Brain (organoid and tissue), 16 donors: ENCODE measurements at places on chromosomes 12 and 14.
A peak's percentile ranks its signal among the peaks of the same experiment; 100 is the strongest.

DNA sequence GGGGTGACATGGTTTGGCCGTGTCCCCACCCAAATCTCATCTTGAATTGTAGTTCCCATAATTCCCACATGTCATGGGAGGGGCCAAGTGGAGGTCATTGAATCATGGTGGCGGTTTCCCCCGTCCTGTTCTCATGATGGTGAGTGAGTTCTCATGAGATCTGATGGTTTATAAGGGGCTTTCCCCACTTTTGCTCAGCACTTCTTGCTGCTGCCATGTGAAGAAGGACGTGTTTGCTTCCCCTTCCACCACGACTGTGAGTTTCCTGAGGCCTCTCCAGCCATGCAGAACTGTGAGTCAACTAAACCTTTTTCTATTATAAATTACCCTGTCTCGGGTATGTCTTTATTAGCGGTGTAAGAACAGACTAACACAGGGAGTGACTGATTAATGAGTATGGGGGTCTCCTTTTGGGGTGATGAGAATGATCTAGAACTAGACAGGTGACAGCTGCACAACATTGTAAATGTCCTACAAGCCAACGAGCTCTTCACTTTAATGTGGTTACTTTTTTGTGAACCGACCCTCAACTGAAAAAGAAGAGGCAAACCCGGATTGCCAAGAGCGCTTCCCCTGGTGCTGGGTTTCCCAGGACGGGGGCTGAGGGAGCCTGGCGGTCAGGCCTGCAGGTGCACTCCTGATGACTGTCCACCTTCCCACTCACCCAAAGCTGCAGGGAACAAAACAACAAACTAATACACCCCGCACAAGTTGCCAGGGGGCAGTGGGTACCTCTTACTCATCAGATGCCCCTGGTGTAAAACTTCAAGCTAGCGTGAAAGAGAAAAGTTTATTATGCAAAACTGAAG, 90.1 kb downstream of the NCOR2 start:
- no peak for DNase-seq

DNA sequence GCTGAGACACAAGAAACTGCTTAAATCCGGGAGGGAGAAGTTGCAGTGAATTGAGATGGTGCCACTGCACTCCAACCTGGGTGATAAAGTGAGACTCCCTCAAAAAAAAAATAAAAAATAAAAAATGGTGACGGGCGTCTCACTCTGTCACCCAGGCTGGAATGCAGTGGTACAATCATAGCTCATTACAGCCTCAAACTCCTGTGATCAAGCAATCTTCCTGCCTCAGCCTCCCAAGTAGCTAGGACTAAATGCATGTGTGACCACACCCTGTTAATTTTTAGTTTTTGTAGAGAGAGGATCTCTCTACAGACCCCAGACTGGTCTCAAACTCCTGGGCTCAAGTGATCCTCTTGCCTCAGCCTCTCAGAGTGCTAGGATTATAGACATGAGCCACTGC, 9.1 kb downstream of the SNX6 start:
- DNase-seq: no peak

DNA sequence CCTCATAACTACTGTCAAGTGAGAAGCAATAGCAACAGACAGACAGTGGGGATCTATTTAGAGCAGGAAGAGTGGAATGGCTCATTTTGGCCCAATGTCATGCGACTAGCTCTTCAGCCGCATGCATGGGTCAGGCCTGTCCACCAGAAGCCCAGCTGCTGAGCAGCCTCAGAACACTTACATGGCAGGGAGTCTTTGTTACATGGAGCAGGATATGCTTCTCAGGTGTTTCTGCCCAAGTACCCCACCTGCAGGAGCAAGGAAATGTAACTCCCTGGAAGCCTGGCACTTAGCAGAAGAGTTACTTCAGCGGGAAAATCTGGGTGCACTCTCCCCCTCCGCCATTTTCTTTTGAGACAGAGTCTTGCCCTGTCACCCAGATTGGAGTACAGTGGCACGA, 73.5 kb upstream of the ARHGAP5 start:
- no peak for DNase-seq

- no peak for DNase-seq
Observed at GRCh38 chr12:131911028-131911650, 16.7 kb downstream of the ULK1 start.

GRCh38 chr12:53956251-53956887, 1.7 kb downstream of the HOXC12 start:
- no peak for DNase-seq

DNA sequence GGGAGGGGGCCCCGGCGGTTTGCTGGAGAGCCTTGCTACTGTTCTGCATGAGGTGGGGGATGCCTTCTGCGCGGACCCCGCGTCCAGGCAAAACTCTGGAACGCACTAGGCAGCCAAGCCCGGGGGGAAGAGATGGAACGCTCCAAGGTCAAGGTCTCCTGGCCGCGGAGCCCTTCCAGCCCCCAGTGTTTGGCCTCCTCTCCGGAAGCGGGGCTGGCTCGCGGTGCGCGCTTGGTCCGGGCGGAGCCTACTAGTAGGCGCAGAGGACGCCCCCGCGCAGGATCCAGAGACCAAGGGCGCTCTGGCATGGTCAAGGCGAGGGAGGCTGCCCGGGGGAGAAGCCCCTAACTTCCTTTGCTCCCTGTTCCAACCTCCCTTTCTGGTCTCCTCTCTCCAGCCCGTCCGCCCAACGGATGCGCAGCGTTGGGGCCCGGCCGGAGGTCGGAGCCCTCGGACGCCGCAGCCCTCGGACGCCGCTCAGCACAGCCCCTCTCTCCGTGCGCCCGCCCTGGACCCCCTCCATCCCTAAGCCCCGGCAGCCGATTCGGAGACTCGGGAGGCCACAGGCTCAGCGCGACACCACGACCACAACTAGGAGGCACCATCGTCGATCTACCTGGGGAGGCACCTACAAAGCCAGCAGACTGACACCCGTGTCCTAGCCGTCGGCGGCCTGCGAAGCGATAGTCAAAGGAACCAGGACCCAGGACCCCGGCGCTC, 669 bp upstream of the KCNK13 start:
- no peak for DNase-seq

DNA sequence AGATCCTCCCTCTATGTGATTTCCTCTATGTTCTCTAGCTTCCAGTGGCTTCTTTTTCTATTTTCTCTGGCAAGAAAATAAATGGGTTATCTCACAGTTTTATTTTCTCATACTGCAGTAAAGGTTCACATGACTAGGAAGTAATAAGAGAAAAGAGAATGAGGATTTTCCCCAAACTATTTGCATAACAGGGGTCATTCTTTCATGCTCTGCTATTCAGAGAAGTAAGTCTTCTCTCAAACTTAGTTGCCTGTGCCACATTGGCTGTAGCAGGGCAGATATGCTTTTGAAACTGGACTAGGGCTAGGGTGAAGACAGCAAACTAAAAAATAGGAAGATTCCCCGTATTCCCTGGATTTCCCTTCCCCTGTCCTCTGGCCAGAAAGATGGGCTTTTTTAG, 57.4 kb downstream of the ACSM4 start:
- no peak for DNase-seq

GRCh38 chr12:52826611-52827498, 7.3 kb downstream of the KRT79 start:
- no peak for DNase-seq

DNA sequence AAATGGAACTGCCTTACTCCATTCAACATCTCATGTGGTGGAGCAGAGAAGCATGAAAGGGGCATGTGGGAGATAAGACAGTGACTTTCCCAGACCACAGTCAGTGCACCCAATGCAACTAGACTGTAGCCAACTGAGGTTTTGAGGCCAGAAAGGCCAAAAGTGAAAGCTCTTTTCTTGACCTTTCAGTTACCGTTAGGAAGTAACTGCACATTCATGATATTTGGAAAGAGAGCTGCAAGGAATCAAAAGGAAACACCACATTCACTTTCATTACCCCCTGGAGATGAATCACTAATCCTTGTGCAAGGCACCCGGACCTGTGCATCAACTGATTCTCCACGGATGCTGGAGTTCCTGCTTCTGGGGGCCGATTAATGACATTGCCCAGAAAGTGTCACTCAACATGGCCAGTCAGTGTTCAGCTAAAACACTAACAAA, 72.9 kb upstream of the ELK3 start:
- no peak for DNase-seq

- no peak for DNase-seq
Observed at GRCh38 chr14:95038521-95039250, 118.6 kb downstream of the DICER1 start.

DNA sequence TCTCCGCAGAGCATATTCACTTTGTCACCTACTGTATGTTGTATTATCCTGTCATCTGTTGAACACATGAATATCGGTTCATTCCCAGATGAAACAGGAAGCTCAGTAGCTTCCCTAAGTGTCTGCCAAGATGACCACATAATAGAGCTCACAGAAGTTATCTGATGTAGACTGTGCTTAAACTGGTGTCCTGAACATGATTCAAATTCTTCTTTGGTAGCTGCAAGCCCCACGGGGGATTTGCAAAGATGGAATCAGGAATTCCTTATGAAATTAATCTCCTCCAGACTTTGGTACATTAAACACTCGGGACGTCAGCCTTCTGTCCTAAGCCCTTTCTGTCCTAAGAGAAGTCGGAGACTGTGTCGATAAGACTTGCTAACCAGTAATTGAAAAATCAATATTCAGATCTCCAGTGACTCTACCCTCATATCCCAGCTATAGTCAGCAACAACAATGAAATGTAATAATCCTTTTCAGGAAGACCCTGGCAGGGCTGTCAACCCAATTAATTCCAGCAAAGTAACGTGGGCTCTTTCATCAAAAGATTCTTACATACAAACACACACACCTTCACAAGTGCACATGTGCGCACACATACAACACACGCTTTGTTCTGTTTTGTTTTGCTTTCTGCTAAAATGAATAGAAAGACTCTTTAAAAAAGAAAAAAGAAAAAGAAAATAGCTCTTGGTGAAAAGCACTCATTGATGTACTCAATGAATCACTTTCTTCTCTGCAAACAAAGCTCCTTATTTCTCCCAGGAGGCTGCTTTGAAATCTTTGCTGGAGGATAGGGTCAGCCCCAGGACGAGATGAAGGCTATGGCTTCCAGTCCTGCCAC, 127.2 kb downstream of the RIMBP2 start:
- peak; percentile 32 for DNase-seq

DNA sequence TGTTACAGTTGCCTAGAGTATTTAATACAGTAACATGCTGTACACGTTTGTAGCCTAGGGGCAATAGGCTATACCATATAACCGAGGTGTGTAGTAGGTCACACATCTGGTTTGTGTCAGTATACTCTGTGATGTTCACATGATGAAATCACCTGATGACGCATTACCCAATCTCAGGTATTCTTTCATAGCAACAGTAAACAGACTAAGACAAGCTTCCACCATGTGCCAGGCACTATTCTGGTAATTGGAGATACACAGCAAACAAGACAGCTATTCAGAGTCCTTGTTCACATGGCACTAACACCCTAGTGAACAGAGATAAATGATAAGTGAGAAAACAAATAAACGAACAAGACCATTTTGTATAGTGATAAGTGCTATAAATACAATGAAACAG, 3.8 kb upstream of the PDE3A start:
- DNase-seq: no peak

DNA sequence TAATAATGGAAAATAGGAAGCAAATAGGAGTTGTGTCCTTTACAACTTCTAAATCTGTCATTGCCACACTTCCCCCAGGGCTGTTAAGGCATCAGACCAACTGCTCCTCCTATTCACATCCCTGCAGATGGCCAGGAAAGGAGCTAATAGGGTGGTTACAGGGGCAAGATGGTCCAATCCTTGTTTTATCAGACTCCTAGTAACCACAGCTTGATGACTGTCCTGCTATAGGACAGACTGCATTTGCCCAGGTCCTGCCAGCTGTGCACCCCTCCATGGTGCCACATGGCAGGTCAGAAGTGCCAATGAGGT, 10.9 kb upstream of the KRT2 start:
- DNase-seq: no peak

- DNase-seq: peak; percentile 75
Observed at GRCh38 chr14:77086017-77086727, 11.9 kb upstream of the CIPC start.

DNA sequence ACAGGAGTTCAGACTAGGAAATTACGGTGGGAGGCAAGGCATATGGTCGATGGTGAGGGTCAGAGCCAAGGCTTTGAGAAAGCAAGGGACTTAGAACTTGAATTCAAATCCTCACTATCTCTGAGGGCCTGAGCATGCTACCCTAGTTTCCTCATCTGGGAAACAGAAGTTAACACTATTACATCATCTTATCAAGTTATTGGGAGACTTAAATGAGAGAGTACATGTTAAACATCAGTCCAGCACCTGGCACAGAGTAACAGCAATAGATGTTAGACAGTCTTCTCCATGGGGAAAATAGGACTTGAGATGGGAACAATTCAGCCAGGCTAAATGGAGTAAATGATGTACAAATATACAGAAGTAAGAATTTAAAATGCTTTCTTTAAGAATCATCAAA, 38.5 kb downstream of the SLC38A1 start:
- no peak for DNase-seq
